MCF 10A (cell line): ENCODE measurements at places on chromosomes 1 and 21. TPM values are rescaled to one million over a fixed set of nuclear protein-coding genes. Genes with fewer than 3 reads are reported as not detected.

EPHA2 gene
- total RNA-seq, result 206 and 248 TPM in 2 replicates

ANGPTL1 gene
- total RNA-seq, result not detected in 2 replicates

LCE1B gene
- 1.3 and 2.0 TPM in 2 replicates for total RNA-seq

ZNF683 gene
- total RNA-seq, result not detected in 2 replicates

DENND1B gene
- 19.2 and 20.9 TPM in 2 replicates for total RNA-seq

RGS8 gene
- not detected in 2 replicates for total RNA-seq

PGLYRP4 gene
- total RNA-seq, result not detected in 2 replicates

AMY1C gene
- total RNA-seq, result not detected in 2 replicates

NR0B2 gene
- total RNA-seq, result not detected in 2 replicates
